ENCODE measurements at places on chromosomes 4 and X.

DNA sequence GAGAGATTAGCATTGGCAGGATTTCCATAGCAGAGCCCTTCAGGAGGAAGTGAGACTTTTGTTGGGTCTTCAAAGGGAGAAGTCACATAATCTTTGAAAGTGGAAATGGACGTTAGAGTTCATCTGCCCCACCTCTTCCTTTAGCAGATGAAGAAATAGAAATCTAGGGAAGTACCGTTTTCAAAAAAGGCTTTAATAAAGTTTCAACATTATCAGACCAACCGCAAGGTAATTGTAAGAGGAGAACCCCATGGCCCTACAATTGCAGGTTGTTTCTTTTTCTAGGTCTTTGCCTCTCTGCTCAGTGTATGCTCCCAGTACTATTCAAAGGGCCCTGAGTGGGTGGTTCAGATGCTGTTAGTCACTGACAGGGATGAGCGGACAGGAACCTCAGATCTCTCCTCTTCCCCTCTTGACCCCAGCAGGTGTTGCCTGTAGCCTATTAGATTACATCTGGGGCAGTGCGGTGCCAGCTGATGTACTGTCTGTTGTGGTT lies 48.6 kb upstream of the AP1S2 start:
- DNase-seq = no peak

DNA sequence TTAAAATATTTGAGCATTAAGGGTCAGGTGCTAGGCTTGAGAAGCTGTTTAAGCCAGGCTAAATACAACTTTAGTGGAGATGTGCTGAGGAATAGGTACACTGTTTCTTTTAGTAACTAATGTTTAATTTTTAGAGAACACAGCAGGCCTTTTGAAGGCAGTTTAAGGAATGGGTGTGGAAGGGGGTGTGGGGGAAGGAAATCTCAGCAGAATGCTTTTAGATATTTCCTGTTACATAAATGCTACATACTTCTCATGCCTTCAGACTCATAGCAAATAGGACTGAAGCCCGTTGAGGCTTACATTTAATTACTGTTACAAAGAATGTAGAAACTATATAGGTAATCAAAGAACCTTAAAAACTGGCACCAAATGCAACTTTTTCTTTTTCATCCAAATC lies 66.3 kb downstream of the WWC2 start:
- peak; percentile 70 for DNase-seq

DNA sequence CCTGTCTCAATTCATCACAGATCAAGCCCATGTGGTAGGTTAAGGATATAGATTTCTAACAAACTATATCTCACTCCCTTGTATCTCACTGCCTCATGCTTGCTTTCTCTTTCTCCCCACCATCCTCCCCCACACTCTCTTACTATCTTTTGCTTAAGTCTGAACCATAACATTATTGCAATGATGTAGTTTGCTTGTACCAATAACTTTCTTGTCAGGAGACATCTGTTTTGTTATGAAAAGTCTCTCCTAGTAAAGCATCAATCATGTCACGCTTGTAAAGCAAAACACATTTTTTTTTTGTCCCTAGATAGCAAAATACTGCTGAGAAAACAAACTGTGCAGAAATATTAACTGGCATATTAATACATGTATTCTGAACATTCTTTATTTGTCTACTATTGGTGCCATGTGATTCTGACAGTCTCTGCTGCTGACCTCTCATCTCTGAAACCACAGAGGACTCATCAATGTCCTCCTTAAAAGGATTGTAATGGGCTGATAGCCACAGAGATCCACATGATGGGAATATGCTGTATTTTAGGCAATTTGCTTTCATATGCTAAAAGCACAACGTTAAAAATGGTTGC lies 217.5 kb downstream of the VEGFC start:
- no peak for DNase-seq

GRCh38 chr4:150960818-150961217 lies 54.3 kb downstream of the LRBA start:
- DNase-seq = no peak

- DNase-seq = no peak
These were observed 51.5 kb downstream of the CLDN22 start for GRCh38 chr4:183268556-183268955.

DNA sequence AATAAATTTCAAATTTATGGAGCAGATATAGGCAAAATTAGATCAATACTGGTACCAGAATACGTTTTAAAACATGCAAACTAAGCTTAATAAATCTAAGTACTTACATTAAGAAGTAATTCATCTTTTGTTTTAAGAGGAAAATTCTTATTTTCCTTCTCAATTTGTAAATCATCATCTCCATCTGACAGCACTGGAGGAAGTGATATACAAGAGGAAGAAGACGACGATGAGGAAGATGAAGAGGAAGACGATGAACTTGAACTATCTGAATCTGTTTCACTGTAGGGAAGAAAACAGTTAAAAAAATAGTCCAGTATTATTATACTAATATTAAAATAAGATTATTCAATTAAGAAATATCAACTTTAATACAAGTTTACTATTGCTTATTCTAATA lies 2.6 kb downstream of the NAF1 start:
- DNase-seq = no peak

GRCh38 chr4:1752284-1753041 lies 31.1 kb downstream of the TACC3 start:
- no peak for DNase-seq

- DNase-seq = peak; percentile 97
These were observed 51.3 kb upstream of the EXOC1L start for GRCh38 chr4:55768291-55768690.

GRCh38 chr4:111631215-111631999 lies 513.8 kb upstream of the FAM241A start:
- peak; percentile 43 for DNase-seq

DNA sequence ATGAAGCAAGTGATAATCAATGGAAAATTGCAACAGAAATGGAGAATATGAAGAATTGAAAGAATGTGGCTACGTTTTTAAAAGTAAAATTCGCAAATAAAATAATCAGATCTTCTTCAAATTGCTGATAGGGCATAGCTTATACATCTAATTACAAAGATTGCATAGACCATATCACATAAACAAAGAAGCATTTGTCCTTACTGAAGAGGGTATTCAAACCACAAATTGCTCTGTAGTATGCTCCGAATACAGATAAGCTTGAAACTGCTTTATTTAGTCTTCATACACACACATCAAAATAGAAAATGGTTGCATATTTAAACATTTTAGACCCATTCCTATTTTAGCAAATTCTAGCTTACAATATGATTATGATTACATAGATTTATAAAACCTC lies 206.7 kb upstream of the SLIT2 start:
- DNase-seq = no peak

DNA sequence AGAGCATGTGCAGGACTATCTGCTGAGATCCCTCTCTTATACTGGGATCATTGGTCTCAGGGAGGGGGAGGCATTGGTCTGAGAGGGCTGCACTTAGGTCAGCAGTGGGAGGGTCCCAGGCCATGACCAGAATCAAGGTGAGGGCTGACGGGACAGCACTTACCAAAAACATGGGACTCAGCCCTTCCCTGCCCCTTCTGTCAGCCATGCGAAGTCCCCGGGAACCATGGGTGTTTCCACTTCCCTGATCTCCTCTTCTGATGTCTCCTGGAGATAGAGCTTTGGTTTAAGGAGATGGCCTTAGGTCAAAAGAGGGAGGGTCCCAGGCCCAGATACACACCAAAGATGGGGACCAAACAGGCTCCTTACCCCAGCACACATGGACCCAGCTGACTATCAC lies 12.9 kb upstream of the HSFX1 start:
- no peak for DNase-seq

GRCh38 chrX:125404667-125405160 lies 85.0 kb downstream of the TEX13C start:
- DNase-seq = no peak

GRCh38 chr4:8359193-8359592 lies 81.3 kb downstream of the ACOX3 start:
- no peak for DNase-seq

DNA sequence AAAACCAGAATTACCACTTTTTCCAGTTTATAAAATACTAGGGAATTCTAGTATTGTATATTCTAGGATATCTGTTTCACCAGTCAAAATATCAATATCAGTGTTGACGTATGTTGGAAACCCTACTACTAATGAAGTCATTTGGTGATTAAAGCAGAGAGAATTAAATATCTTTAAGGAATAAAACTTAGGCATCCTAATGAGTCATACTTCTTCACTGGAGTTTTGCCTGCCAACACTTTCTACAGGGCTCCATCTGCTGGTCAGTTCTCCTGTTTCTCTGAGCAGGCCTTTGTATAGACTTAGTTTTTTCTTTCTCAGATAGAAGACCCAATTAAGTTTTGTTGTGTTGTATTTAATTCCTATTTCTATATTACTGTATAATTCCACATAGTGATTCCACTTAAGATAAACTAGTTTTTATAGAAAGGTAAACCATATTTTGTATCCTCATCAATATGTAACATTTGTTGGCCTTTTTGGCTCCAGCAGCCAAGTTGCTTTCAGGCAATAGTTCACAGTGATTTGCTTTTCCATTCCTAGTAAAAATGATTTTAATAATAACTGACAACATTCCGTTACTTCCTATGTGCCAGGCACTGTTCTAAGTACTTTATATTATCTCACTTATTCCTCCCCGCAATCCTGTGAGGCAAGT lies 3.5 kb downstream of the AP1AR start:
- DNase-seq = peak; percentile 92

DNA sequence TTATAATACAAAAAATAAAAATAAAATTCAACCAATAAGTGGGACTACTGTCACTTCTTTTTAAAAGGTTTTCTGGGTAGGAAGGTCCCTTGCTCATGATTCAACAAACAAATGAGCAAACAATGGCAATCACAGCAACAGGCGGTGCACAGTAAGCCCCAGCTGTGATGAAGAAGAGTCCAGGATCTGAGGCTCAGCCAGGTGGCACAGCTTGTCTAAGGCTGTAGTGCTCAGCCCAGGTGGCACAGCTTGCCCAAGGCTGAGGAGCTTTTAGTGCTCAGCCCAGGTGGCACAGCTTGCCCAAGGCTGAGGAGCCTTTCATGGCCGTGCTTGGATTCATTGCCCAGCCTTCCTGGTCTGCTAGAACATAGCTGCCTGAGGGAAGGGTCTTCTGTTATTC lies 75.0 kb downstream of the ZFYVE28 start:
- no peak for DNase-seq

GRCh38 chrX:118666521-118666920 lies 60.9 kb upstream of the IL13RA1 start:
- DNase-seq = peak; percentile 9

DNA sequence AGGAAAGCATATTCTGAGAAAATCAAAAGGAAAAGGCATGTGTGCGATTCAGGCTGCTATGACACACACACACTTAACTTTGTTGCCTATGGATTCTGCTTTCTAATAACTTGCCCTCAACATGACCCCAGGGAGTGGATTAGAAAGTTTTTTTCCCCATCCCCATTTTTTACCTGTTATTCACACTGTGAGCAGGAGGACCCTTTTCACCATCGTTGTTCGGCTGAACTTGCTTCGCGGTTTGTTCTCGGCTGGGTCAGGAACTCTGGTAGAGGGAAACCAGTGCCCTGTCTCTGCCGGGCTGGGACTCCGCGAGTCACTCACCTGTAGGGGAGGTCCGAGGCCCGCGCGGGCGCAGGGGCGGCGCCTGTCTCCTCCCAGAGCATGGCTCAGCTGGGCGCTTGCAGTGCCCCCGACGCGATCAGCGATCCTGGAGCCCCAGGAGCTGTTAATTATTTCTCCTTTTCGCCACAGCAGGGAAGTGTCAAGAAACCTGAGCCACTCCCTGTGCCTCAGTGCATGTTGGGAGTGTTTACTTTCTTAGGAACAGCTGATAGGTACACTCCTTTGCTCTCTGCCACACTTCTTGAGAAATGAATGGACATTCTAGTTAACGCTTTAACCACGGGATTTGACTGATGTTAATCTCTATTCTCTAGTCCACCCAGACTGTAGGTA lies at the start of gene RASSF6:
Gene RASSF6, minus strand, starts transcription at position 322 of the 678 bp plus-strand sequence. CDS start 8,641 bp downstream, outside the sequence.
- DNase-seq = no peak

- DNase-seq = no peak
These were observed 37.3 kb upstream of the GK2 start for GRCh38 chr4:79445371-79445781.

GRCh38 chr4:21535898-21536297 lies 412.7 kb downstream of the KCNIP4 start:
- DNase-seq = no peak

DNA sequence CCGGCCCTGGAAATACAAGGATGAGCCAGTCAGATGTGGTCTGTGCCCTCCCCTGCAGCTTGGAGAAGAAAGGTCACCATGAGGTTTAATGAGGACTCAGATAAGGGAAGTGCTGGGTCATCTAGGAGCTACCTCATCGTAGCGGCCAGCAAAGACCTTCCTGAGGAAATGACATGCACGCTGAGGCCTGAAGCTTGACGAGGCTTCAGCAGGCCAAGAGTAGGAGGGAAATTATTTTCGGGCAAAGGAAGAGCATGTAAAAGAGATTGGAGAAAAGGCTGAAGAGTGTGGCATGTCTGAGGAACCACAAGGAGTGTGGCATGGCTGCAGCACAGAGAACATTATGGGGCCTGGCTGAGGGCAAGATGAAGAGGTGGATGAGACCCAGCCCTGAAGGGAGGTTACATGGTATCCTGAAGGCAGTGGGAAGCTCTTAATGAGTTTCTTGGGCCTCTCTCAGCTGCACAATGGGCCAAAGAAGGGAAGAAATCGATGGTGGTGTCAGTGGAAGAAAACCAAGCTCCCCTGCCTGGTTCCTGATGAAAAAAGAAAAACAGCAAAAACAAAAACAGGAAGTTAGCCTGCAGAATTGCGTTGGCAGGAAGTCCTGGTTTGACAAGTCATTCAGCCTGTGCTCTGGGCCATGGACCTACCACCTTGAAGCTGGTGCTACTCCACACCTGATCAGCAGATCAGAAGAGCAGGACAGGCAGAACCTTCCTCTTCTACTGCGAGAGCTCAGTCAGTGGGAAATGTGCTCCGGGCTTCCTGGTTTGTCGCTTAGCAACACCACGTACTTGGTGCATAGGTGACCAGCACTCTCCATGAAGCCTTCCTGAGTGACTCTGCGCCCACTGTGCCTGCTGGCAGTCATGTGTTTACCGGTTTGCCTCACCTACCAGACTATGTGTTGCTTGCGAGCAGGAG lies 134.5 kb upstream of the KLF3 start:
- DNase-seq = no peak

DNA sequence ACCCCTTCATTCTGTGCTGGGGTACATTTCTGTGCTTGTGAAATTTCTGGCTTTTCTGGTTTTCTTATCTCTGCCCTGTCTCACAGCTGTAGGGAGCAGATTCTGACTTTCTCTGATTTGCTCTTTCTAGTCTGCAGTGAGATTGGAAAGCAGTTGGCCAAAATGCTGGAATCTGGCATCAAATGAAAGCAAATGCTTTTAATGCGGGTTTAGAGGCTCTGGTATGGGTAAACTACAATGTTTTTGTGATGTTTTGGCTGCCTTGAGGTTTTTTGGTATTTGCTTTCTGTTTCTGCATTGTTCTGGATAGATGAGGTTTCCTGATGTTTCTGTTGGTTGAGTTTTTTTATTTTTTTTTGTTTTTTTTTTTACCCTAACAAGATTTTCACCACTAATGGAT lies 23.8 kb downstream of the SMIM20 start:
- DNase-seq = peak; percentile 90

GRCh38 chr4:29199485-29199884 lies 1520.7 kb upstream of the PCDH7 start:
- DNase-seq = no peak
